CD4-positive, alpha-beta T cell treated with Interleukin-10 for 1 hour (primary cell): ENCODE measurements at places on chromosomes 6 and 20.

DNA sequence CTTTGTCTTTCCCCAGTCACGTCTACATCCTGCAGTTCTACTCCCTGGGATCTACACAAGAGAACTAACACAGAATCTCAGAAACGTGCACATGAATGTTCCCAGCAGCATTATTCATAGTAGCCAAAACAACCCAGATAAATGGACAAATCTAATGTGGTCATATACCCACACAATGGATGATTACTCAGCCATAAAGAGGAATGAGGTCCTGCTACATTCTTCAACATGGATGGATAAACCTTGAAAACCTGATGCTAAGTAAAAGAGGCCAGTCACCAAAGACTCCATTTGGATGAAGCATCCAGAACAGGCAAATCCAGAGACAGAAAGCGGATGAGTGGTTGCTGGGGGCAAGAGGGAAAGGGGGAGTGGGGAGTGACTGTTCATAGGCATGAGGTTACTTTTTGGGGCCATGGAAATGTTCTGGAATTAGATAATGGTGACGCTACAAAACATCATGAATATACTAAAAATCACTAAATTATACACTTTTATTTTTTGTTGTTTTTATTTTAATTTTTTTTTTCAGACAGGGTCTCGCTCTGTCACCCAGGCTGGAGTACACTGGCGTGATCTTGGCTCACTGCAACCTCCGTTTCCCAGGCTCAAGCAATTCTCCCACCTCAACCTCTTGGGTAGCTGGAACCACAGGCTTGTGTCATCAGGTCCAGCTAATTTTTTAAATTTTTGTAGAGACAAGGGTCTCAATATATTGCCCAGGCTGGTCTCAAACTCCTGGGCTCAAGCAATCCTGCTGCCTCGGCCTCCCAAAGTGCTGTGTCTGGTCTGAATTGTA, 50.8 kb upstream of the DSN1 start:
- DNase-seq, result no peak

DNA sequence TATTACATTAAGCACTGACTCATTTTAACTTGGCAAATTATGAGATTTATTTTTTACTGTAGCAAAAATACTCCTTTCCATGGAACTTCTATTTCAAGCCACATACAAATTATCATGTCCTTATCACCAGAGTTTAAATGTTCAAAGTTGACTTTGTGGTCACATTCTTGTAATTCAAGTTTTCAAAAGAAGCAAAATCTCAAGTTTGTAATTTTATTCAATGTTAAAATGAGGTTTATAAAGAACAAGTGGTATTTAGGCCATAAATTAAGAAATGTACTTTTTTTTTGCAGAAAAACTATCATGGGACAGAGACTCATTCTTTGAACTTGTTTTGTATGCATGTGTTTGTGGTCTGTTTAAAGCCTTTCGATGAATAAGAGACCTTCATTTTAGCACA, 811.5 kb downstream of the TENT5A start:
- DNase-seq, result no peak

DNA sequence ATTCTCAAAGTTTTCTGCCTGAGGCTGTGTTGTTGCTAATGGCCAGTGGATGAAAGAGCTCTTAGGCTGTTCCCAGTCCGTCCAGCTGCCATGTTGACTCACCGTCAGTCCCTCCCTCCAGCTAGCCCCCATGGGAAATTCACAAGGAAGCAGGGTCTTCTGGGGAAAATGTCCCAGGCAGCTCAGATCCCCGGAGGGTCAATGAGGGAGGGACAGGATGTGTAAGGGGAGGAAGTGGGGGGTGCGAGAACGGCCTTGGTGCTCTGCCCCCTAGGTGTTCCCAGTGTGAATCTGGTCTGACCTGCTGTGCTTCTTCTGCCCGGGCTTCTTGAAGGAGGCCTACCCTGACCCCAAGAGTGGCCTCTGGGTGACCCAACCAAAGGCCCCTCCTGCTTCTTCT, 65.9 kb downstream of the CEBPB start:
- no peak for DNase-seq

- no peak for DNase-seq
Measured at GRCh38 chr6:163327165-163327880, 87.2 kb upstream of the QKI start.

DNA sequence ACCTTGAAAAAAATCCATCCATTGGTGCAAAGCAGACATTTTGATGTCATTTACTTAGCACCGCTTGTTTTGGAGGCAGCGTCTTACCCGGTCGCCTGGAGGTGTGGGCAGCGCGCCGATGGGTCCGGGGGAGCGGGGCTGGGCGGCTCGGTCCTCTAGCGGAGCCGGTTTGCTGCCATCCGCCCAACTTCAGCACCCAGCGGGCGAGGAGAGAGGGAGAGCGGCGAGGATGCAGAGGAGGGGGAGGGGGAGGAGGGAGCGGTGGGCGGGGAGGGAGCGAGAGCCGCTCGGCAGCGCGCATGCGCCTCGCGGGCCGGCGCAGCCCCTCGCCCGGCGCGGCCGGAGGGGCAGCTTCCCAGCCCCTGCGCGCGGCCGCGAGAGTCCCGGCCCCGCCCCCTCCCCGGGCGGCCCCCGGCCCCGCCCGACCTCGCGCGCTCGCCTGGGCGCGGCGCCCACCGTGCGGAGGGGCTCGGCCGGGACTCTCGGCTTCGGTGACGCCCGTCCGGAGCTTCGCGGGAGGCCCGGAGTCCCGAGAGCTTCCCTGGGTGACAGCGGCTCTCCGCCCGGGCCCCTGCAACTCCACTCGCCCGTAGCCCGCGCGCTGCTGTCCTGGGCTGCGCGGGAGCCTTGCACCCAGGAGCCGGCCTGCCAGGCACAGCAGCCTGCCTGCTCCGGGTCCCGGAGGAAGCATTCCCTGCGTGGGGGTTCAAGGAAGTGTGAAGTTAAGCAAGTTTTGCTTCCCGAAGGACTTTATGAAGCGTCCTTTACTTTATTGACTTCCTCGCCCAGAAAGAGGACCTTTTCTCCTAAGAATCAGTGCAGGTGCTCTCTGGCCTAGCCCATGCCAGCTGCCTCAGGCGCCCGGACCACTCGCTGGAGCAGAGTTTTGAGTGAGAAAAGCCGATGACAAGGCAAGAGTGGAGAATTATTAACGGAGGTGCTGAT, at the start of gene RGS17:
Gene RGS17, minus strand, starts transcription at position 246 of the 945 bp plus-strand sequence. CDS start 87,264 bp downstream, outside the sequence.
- peak; percentile 20 for DNase-seq

DNA sequence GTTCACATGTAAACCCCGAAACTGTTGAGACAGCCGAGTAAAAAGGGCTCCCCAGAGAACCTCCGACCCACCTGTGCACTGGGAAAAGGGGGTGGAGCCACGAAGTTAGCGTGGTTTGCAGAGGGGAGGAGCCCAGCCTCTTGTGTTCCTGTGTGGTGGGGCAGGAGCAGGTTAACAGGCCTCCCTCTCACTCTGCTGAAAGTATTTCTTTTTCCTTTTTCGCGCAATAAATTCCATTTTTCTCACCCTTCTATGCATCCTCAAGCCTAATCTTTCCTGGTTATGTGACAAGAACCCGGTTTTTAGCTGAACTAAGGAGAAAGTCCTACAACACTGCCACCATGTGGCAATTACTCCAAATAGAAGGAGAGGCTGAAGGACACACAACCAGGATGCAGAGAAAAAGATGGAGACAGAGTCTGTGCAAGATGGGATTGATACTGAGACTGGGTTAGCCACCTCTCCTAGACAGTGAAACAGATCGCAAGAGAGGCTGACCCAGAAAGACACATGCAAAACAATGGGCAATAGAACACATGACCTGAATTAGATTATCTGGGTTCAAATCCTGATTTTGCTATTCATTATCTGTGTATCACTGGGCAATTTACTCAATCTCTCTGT, 168.7 kb upstream of the PRSS16 start:
- peak; percentile 58 for DNase-seq

DNA sequence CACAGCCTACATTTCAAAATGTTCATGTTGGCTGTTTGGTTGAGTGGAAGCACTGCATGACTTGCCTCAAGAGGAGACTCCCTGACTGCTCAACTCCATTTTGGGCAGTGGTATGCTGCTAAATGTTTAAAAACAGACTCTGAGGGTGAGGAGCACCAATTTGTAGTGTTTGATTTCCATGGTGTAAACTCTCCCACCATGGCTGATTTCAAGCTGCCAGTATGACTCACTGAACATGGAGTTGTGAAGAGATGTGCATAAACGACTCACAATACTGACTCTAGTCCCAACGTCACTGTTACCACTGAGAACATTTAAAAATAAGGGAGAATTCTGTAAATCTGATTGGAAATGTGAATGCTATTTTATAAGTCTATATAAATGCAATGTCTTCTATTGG, 70.4 kb downstream of the BACH2 start:
- DNase-seq, result no peak

DNA sequence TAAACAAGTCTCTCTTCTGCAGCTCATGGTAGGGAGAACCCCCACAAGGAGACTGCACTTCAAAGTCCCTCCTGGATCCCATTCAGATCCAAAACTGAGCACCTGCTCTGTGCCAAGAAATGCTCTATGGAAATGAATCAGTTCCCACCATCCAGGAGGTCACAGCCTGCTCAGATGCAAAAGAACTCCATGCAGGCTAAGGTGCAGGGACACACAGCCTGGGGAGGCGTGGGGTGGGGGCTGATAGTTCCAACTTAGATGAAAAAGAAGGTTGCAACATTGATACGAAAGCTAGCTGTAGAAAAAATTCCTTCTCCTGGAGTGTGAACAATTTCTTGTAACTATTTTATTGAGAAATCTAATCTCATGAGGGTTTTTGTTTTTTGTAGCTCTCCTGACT, 111.0 kb upstream of the TMEM170B start:
- no peak for DNase-seq

DNA sequence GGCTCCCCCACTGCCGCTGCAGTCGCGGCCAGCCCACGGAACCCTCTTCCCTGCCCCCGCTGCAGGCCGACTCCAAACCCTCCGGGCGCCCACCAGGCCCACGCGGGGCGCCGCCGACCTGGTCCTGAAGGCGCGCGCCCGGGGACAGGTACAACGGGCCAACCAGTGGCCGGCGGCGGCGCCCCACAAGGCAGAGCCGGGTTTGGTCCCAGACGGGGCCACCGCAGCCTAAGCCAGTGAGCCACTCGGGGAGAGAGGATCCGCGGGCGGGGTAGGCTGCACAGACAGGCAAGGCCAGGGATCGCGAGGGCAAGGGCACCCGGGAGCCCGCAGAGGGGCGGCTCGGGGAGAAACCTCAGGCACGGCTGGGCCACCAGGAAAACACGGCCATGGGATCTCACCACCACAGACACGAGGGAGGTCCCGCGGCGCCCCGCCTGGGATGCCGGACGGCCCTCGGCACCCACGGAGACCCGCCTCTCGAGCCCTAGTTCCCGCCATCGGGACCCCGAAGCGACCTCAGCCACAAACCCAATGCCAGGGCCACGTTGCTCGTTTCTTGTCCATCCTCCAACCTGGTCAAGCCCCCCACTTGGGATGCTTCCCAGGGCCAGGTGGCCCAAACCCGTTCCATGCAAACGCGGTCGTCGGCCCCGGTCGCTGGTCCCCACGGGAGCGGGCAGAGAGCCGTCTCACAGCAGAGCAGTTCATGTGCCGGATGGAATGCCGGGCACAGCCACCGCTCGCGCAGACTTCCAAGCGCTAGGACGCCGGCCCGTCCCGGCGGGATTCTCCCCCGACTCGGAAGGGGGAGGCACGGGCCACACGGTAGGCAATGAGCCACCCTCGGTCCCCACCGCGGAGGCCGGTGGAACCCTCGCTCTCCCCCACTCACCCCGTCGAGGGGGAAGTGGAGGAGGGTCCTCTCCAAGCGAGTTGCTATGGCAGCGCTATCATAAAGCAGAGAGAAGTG, 1956.6 kb upstream of the DEFB115 start:
- no peak for DNase-seq

GRCh38 chr6:169700296-169700695, 1.5 kb downstream of the WDR27 start:
- no peak for DNase-seq

GRCh38 chr20:17881741-17882064, 86.9 kb downstream of the SNX5 start:
- no peak for DNase-seq

DNA sequence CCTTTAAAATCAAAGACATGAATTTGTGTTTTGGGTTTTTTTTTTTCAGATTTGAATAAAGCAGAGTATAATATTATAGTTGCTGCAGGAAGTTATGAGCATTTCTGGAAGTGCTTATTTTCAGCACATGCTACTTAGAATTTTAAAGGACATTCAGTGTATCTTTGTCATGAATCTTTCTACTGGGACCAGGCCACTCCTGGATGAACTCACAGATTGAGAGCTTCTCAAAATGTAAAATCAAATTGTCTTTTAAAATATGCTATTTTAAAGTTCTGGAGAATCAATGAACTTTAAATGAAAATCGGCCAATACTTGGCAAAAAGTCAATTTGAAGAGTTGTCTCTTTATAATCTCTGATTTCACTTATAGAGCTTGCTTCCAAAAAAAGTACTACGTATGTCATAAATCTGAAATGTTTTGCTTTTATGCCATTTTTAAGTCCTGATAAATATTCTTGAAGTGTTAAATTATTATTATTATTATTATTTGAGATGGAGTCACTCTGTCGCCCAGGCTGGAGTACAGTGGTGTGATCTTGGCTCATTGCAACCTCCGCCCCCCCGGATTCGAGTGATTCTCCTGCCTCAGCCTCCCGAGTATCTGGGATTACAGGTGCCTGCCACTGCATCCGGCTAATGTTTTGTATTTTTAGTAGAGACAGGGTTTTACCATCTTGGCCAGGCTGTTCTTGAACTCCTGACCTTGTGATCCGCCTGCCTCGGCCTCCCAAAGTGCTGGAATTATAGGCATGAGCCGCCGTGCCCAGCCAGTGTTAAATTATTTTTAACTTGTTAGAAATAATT, 175.7 kb upstream of the AKAP12 start:
- no peak for DNase-seq
